ENCODE measurements at places on chromosomes 2 and 18. TPM values are rescaled to one million over a fixed set of nuclear protein-coding genes. Genes with fewer than 3 reads are reported as not detected.

DNA sequence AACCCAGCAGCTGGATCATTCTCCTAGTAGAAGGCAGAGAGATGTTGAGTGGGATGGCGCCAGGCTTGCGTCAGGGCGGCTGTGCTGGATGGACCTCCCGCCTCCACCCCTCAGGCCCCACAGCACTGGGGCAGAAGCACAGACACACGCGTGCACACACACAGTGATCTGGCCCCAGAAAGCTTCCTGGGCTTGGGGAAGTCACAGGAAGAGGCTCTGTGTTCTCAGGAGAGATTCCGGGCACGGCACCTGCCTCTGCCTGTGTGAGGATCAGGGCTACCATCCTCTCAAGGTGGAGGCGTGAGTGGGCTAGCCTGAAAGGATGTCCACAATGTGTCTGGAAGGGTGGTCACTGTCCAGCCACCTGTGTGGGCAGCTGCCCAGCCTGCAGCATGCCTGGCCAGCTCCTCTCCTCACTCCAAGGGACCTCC is 229.8 kb upstream of the HS6ST1 start:
- DNase-seq, result no peak

DNA sequence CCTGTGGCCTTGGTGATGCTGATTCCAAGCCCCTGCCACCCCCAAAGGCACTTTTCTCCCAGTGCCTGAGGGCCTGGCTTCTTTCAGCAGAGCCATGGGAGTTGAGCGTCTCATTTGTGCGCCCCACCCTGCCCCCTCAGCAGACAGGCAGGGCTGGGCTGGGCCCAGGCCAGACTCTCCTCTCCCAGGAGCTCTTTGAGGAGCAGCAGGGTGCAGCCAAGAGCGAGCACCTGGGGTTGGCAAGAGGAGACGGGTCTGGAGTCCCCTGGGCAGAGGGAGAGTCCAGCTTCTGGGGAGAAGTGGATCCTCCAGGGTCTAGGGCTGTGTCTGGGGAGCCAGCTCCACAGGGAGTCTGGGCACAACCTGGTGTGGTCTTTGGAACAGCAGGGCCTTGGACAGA is 21.2 kb downstream of the NPPC start:
- no peak for DNase-seq

- DNase-seq, result no peak
Observed at GRCh38 chr2:20103530-20103929, 52.1 kb upstream of the LAPTM4A start.

DNA sequence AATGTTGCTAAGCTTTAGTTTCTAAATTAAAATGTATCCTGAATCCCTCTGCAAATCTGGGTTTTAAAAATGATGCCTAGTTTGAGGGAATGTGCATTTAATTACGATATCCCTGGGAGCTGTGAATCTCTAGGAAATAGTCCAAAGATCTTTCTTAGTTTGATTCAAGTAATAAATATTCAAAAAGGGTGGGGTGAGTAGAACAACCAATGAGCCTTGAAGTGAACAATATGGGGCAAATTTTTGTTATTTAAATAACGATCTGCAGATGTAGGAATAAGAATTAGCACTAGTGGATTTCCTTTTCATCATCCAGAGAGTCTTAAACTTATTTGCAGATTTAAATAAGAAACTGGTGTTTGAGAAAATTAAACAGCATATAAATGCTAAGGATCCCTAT is 106.3 kb downstream of the ACVR1 start:
- no peak for DNase-seq

DNA sequence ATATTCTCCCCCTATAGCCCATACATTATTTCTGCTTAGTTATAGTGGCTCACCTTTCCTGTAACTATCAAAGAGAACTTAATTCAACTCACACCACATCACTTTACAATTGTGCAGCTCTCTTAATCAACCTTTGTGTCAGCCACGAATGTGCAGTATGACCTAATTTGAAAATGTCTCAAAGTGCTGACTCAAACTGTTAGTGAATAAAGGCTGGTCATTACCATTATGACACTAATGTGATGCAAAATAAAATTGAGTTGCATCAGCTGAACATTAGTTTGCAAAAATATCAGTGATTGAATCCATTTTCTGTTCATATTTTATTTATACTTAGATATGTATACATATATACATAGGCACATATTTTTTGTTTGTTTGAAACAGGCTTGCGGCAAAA is 251.8 kb downstream of the MEIS1 start:
- no peak for DNase-seq

- DNase-seq, result no peak
Observed at GRCh38 chr2:234565201-234565600, 68.3 kb upstream of the ARL4C start.

DNA sequence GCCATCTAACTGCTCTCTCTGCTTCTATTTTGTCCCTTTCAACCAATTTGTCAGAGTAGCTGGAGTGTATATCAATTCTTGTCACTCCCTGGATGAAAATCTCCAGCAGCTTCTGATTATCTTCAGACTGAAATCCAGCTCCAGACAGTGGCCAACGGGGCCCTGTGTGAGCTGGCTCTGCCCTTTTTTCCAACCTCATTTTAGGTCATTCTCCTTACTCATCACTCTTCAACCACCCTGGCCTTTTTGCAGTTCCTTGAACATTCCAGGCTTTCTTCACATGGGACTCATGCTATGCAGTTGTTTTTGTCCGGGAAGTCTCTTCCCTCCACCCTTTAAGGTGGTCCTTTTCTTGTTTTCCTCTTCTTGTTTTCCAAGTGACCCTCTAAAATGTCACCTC is 15.4 kb upstream of the FAP start:
- no peak for DNase-seq

GRCh38 chr2:65228263-65228750 is 676 bp downstream of the ACTR2 start:
- no peak for DNase-seq

- no peak for DNase-seq
Observed at GRCh38 chr2:241126771-241127202, 22.5 kb downstream of the PASK start.

DNA sequence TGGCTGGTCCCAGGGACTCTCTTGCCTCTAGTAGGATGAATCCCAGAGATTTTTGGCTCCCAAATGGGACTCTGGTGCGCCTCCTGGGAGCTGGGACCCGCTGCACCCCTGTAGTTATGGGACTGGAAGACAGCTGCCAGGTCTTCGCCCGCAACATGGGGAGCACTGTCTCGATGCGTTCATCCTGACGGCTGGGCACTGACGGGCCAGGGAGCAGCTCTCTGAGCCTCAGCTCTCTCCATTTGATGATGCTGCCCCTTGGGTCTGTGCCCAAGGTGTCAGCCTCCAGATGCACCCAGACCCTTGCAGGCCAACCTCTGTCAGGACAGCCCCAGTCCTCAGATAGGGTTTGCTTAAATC is 9.3 kb upstream of the ARMC9 start:
- no peak for DNase-seq

DNA sequence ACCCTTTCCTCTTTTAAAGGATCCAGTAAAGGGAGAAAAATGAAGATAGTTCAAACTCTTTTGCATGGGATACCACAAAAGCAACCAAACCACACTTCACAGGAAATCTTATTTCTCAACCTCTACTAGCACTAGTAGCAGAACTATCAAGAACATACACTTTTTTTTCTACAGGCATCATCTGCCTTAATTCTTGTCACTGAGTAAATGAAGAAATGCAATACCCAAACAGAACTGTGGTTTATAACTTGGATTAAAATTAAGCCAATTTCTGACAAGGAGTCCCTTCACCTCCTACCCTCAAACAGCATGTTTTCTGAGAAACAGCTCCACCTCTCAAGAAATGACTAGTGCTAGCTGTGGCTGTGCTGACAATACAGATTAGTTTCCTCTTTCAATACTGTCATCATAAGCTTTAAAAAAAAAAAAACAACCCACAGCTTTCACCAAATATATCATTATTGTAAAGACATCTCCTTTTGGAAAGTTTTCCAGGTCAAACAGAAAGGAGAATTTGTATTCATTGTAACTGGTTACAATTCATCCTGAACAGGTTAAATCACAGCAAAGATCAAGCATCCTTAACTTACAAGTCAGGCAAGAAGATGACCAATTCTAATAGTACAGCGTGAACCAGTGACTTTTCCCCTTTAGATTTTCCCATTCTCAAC is 44.4 kb downstream of the PTPN2 start:
- DNase-seq, result no peak

- no peak for DNase-seq
Observed at GRCh38 chr2:24163186-24163585, 11.7 kb upstream of the FAM228A start.

Gene PCARE
- not detected for total RNA-seq

Gene FAHD2B
- total RNA-seq, result 24.2 TPM
